Left cardiac atrium (tissue), 4 donors: ENCODE measurements at places on chromosomes 4 and X. TPM values are rescaled to one million over a fixed set of nuclear protein-coding genes. Genes with fewer than 3 reads are reported as not detected.

The SERPINA7 gene
- not detected for total RNA-seq

- DNase-seq, result no peak
Observed at GRCh38 chrX:136584545-136584944, 52.5 kb downstream of the VGLL1 start.

DNA sequence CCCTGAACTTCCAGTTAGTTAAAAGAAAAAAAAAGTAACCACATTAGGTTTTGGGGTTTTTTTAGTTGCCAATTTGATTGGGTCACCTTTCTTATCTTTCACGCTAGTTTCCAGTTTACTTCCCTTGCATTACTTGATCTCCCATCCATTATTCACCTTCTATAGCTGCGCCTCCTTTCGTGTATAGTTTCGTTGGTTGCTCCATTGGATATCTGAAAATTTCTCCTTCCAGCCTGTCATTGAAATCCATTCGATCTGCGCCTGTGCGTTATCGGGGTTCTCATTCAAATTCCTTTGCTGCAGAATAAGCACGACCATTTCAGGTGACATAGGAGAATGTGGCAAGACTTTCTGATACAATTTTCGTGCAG, 764 bp downstream of the TRAPPC11 start:
- no peak for DNase-seq

DNA sequence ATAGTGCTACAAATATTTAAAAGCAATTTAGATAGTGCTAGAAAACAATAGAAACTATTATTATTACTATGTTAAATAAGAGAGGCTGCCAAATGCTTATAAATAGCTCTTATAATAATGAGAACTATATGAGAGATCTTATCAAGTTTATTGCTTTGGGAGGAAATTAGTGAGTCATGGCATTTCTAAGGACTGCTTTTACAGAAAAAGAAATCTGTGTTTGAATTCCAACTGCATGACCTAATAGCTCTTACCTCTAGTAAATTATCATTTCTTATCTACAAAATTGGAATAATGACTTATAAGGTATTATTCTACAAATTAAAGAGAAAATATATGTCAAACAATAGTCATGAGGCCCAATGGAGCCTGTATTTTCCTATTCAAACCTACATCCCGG, 177.2 kb downstream of the GABRG1 start:
- DNase-seq, result no peak

The PAGE2B gene
- total RNA-seq, result not detected

DNA sequence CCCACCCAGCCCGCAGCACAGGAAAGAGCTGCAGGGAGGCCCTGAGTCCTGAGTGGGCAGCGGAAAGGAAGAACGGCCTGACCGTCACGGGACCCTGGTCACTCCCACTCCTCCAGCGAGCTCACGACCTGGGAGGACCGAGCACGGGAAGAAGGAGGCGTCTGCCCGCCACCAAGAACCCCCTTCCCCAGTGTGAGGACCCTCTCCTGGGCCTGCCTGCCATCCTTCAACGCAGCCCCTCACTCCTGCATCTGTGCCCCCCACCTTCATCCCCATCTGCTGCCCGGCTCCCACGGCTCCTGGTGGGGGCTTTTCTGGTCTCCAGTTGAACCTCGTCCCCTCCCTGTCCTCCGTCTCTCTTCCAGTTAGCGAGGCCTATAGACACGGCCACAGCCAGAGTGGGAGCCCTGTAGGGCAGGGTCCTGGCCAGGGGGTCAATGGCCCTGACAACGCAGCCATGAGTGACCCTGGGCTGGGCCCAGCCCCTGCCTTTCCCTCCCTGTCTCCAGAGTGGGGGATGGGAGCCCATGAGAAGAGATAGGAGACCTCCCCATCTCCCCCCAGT, 41.3 kb upstream of the MXD4 start:
- DNase-seq, result no peak

The MAGEA8 gene
- total RNA-seq, result not detected

DNA sequence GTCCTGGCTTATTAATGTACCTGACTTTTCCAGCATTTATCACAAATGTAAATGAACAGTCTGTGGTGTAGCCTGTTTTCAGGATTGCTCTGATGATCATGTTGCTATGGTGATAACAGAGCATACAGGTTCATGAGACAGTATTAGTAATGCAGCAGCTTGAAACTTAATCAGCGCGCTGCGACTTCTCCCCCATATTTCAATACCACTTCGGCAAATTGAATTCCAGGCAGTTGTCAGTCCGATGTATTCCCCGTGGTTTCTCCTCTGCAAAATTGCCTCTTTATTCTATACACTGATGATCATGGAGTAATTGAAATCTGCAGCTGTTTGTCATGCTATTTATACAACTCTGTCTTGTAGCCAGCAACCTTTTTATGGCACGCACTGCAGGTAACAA, 239.3 kb downstream of the C4orf33 start:
- DNase-seq, result no peak

DNA sequence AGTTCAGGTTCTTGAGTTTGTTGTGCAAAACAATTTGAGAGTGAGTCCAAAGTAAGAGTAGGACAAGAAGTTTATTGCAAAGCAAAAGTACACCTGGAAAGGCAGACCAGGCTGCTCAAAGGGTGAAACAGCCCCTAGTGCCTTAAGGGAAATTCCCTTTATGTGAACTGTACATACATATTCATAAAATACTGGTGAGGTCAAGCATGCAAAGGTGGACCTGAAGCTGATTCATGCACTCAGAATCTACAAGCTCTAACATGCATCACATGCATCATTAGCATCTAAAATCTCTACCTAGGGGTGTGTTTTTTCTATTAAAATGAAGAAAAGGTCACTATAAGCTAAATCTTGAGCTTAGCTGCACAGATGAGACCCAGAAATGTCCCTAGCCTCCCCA, 266.9 kb downstream of the SPATA18 start:
- no peak for DNase-seq

The ARSJ gene
- total RNA-seq, result 3.4 TPM

GRCh38 chr4:112312610-112313239, 15.6 kb downstream of the ALPK1 start:
- no peak for DNase-seq

- no peak for DNase-seq
Observed at GRCh38 chrX:37679230-37679629, 6.4 kb upstream of the XK start.

GRCh38 chr4:176077561-176077960, 11.9 kb downstream of the WDR17 start:
- no peak for DNase-seq

DNA sequence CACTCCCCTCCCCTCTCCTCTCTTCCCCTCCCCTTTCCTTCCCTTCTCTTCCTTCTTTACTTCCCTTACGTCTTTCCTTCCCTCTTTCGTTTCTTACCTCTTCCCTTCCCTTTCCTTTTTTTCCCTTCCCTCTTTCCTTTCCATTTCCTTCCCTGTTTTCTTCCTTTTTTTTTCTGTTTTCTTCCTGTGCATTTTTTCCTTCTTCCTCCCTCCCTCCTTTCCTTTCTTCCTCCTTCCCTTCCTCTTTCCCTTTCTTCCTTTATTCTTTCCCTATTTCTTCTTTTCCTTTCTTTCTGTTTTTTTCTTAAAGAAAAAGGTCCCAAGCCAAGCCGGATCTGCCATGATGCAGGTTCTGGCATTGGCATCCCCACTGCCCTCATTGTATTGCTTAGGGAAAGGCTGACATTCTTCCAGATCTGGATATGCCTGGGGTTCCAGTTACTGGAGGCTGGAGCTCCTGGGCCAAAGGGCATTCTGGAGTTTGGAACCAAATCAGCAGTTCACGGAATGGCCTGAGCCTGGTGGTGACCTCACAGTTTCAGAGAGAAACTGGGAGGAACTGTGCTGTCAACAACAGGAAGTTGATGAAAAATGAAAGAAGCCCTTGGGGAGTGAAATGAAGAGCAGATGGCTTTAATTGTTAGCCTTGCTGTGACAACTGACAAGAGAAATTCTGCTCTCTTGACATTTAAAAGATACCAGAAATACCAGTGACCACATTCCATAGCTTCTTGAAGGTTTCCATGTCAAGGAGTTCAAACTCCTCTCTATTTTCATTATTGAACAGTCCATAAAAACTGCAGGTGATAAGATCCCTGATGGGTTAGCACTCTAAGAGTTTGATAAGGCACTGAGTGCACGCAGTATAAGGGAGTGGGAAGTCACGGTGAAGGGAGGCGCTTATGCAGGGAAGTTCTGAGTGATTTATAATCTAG, 622.1 kb downstream of the SPRY1 start:
- peak; percentile 58 for DNase-seq

- DNase-seq, result no peak
Observed at GRCh38 chrX:9278475-9279233, 186.2 kb upstream of the TBL1X start.

GRCh38 chr4:56164907-56165306, 216.2 kb downstream of the CEP135 start:
- DNase-seq, result no peak

DNA sequence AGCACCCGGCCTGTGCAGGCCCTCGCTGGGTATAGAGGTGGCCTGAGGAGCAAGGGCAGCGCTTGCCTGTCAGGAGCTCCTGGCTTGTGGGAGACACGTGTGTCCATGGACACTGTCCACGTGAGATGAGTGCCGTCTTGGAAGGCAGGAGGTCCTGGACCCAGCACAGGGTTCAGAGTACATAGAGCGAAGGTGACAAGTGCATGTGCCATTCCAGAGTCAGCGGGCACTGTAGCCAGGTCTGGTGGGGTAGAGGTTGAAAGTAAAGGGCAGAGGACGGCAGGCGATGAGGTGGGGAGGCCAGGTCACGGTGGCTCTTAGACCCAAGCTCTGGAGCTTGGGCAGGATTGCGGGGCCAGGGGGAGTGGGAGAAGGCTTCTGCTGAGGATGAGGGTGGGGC, 28.4 kb upstream of the TADA2B start:
- DNase-seq, result no peak

DNA sequence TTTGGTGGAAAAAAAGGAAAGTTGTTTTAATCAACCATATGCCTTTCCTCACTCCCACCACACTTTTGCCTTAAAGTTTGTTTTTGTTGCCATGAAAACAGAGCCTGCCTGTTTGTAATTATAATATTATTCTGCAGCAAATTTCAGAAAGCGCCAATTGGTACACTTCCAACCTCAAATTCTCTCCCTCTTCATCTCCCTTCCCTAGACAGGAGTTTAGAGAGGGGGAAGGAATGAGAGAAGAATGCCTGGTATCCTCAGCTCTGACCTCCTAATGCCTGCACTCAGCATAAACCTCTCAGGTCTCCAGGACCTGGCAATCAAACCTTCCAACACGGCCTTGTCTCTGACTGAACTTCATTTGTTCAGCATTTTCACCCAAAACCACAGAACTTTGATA, 138.4 kb upstream of the HCCS start:
- DNase-seq, result no peak

DNA sequence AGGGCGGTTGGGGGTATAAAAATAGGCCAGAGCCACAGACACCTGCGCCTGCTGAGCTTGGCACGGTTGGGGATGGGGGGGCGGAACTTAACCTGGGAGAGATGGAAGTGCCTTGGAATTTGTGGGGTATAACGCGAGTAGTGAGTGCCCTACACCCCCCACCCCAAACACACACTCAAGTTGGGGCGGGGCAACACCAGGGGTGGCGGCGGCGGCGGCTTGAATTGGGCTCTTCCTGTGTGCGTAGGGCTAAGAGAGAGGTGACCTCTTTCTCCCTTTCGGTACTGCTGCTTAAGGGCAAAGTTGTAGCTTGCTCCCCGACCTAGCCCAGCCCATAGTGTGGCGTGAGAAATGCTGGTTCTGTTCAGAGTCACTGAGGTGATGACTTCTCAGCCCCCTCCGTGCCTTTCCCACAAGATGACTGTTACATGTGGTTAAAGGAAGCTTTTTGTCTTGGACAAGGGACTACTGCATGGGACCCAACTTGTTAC, 839 bp downstream of the STK26 start:
- DNase-seq, result peak; percentile 13

The FGF13 gene
- 2.4 TPM for total RNA-seq

The CT47B1 gene
- total RNA-seq, result not detected

DNA sequence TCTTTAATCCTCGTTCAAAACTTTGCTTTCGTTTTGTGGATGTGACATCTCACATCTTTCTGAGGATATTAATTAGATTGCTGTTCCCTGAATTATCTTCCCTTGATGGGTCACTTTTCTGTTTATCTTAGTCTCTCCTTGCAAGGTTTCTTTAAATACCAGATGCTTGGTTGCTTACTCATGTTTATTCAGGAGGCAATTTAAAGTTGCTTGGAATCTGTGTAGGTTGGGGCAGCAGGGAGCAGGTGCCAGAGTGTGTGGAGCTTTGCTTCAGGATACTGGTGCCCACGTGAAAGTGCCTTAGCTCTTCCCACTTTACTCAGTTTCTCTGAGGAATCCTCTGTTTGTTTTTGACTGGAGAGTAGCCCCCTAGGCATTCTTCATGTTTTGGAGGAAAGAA, 24.0 kb downstream of the ANAPC4 start:
- no peak for DNase-seq

DNA sequence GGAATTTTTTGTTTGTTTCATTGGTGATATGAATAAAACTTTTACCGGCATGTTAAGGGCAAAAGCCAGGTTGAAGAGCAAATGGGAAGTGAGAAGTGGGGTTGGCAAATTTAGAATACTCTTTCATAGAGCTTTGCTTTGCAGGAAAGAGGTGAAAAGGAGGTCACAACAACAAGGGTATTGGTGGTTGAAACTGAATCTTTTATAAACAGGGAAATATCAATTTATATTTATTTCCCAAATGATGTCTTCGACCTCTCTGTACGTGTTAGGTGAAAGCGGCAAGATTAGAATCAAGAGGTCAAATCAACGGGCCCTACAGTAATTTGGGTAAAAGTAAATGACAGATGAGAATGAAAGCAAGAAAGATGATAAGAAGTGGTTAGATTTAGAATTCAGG, 3.4 kb downstream of the SMR3A start:
- DNase-seq, result no peak

GRCh38 chr4:17810260-17811077, at the start of the genes DCAF16 and NCAPG:
Gene DCAF16, minus strand, starts transcription at chr4:17810757. Its CDS starts 6,616 bp downstream, at chr4:17804141.
Gene NCAPG, plus strand, starts transcription at chr4:17810979. Its CDS starts 99 bp downstream, at chr4:17811078.
- peak; percentile 99 for DNase-seq

- no peak for DNase-seq
Observed at GRCh38 chr4:24856586-24856985, 56.3 kb downstream of the CCDC149 start.

The MAGEB10 gene
- total RNA-seq, result not detected

The SAGE1 gene
- not detected for total RNA-seq

DNA sequence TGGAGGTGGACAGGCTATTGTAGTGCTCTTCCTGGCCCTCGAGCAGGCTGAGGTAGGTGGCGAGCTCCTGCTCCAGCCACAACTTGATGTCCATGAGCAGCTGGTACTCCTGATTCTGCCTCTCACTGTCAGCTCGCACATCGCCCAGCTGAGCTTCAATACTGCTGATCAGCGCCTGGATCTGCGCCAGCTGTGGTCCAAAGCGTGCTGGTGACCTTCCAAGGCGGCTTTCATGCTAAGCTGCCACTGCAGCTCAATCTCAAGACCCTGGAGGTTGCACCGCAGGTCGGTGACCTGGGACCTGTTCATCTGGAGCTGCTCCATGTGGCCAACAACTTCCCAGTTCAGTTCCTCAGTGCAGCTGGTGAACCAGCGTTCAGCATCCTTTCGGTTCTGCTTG, 31.2 kb downstream of the LRIT3 start:
- DNase-seq, result no peak

GRCh38 chrX:39866229-39866628, 231.5 kb downstream of the BCOR start:
- no peak for DNase-seq

DNA sequence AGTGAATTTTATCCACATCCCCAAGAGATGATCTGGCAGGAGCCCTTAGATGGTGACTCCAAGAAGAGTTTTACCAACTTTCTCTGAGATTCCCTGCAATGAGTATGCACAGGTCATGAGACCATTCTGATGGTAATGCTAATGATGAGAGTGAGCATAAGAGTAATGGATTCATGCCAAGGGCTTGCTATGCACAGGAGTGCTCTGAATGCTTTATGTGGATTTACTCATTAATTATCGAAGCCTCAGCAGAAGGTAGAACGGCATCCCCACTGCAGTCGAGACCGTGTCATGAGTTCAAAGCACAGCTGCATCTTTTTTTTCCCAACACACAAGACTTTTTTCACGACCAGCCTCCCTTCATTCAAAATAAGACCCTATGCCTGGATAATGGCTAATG, 355.0 kb downstream of the RAB28 start:
- no peak for DNase-seq
